ENCODE measurements at places on chromosomes 1 and 21.

DNA sequence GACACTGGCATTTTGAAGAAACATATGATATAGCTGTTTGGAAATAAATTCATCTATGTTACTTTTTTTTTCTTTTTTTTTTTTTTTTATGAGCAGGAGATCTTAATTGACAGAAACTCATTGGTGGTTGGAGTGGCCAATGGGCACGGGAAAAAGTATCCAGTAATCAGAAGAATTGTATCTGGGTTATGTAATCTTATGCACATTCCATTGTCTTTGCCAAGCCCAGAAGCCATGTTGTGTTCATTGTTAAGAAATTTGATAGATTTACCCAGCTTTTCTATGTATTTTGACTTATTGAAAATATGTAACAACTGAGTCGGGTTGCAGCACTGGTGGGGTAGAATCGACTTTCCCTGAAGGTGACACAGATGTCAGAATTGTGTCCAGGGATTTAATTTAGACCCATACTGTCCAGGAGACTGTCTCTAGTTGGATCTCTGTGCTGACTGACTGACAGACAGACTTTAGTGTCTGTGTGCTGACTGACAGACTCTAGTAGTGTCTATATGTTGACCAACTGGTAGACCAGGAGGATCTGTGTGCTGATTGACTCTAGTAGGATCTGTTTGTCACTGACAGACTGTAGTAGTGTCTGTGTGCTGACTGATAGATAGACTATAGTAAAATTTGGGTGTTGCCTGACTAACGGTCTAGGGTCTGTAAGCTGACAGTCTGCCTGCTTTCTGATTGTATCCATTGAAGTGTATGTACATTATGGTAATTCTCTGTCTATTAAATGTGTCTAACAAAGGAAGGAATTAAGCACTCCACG, 12.3 kb upstream of the C4BPB start:
- no peak for DNase-seq
- H3K27me3 ChIP-seq, result no peaks in the 10 kb centered on the region
- H3K27ac ChIP-seq, result no peak overlapping the region
- peaks cover 9% of the 10 kb centered on the region for H3K4me1 ChIP-seq
- H3K36me3 ChIP-seq, result no peaks in the 10 kb centered on the region

GRCh38 chr1:116448785-116449385, 75.8 kb downstream of the ATP1A1 start:
- no peak overlapping the region for H3K27ac ChIP-seq
- DNase-seq, result no peak
- H3K36me3 ChIP-seq, result no peaks in the 10 kb centered on the region
- H3K27me3 ChIP-seq, result no peaks in the 10 kb centered on the region
- H3K4me1 ChIP-seq, result no peaks in the 10 kb centered on the region
- H3K4me3 ChIP-seq, result no peak overlapping the region

DNA sequence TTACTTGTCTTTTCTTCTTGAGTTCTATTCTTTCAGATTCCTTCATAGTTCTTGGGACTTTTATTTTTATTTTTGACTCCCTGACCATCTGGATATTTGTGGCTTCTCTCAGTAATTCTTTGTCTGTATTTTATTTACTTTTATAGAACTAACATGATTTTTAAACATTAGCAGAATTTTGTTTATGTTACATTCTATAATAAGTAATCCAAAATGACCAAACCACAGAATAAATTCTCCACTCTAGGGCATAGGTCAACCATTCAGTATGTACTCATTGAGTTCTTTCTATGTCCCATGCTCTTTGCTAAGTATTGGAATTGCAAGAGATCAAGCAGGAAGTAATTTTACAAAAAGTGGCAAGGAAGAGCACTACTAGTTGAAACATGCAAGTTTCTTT, 969.0 kb downstream of the TTLL7 start:
- DNase-seq, result no peak
- H3K4me3 ChIP-seq, result no peak overlapping the region
- no peaks in the 10 kb centered on the region for H3K4me1 ChIP-seq
- no peak overlapping the region for H3K27ac ChIP-seq
- H3K36me3 ChIP-seq, result no peaks in the 10 kb centered on the region
- H3K27me3 ChIP-seq, result no peaks in the 10 kb centered on the region

DNA sequence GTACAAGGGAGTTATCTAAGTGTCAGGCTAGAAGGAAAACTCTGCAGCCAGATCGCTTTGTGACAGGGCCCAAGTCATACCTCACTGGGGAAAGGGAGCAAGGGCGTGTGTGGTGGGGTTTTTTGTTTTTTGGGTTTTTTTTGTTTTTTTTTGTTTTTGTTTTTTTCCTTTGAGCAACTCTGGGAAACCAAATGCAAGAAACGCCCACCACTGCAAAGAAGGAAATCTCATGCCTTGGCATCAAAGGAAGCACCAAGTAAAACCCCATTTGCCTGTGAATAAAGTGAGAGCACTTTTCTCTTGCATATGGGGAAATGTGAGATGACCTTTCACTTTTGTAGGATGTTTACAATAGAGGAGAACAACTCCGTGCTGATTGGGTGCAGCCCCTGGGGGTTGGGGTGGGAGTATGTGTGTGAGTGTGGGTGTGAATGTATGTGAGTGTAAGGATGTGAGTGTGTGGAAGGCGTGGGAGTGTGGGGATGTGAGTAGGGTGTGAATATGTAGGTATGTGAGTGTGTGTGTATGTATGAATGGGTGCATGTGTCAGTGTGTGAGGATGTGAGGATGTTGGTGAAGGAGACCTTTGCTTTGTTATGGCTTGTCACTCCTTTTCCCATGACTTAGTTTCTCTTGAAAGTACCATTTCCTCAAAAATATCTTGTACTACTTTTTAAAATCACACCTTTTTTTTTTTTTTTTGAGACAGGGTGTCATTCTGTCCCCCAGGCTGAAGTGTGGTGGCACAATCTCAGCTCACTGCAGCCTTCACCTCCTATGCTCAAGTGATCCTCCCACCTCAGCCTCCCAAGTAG, 34.6 kb downstream of the IL12RB2 start:
- H3K27ac ChIP-seq, result no peak overlapping the region
- no peaks in the 10 kb centered on the region for H3K36me3 ChIP-seq
- H3K4me3 ChIP-seq, result no peak overlapping the region
- H3K27me3 ChIP-seq, result no peaks in the 10 kb centered on the region
- H3K4me1 ChIP-seq, result peaks cover 9% of the 10 kb centered on the region

Measured in CD4-positive, alpha-beta T cell (primary cell).